ENCODE measurements at places on chromosomes 3 and 15. TPM values are rescaled to one million over a fixed set of nuclear protein-coding genes. Genes with fewer than 3 reads are reported as not detected.

The ARHGAP31 gene
- total RNA-seq, result 6.9 TPM

The CEMIP gene
- 1.6 TPM for total RNA-seq

The ZNF280D gene
- total RNA-seq, result 167 TPM

The CYP1A2 gene
- not detected for total RNA-seq
